ENCODE measurements at places on chromosomes 5 and 9. TPM values are rescaled to one million over a fixed set of nuclear protein-coding genes. Genes with fewer than 3 reads are reported as not detected.

DNA sequence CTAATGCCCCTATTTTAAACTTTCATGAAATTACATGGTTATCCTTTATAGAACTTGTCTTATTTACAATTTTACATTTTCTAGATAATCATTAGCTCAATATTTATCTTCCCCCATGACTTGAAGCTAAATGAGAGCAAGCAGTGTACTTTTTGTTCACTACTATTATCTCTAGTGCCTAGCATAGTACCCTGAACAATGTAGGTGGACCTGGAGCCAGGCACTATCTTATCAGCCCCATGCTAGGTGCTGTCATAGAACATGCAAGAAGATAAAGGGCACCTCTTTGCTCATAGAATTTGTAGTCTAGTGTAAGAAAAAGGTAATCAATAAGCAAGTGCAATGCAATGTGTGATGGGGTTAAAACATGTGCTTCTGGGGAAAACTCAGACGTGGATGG lies 399.9 kb downstream of the ELAVL2 start:
- no peak for DNase-seq

DNA sequence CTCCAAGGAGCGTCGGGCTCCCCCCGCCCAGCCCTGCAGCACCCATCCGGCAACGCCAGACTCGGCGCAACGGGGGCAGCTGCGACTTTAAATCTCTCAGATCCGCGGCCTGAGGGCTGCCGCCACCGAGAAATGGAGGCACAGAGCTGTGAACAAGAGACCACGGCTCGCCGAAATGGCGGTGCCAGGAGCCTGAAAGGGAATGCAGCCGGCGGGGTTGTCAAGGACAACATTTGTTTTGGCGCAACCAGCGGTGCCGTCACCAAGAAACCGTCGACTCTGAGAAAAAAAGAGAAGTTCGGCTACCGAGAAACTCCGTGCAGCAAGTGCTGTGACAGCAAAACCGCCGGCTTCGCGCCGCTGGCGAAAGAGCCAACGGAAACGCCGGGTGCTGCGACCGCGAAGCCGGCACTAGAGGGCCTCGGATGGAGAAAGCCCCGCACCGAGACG lies 2.1 kb upstream of the ANXA2R start:
- peak; percentile 80 for DNase-seq

DNA sequence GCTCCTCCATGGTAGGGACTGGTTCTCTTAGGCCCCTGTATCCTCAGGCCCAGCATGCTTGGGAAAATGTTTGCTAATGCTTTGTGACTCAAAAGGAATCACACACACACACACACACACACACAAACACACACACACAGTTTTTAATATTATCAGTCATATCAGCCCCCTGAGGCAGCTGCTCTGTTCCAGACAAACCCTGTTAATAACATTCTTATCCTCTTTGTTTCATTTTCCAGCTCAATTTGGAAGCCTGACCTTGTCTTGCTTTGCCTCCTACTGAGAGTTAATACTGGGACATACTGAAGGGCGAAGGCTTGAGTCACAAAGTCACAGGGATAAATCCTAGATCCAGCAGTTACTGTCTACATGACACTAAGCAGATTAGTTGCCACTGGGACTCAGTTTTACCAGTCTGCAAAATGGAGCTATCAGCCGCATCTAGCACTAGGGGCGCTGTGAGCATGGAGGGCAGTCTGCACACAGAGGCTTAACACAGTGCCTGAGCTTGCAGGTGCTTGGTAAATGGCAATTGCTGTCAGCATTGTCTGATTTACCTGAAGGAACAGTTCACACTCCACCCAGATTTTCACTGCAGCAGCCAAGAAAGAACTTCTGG lies 37.1 kb upstream of the KCNMB1 start:
- no peak for DNase-seq

DNA sequence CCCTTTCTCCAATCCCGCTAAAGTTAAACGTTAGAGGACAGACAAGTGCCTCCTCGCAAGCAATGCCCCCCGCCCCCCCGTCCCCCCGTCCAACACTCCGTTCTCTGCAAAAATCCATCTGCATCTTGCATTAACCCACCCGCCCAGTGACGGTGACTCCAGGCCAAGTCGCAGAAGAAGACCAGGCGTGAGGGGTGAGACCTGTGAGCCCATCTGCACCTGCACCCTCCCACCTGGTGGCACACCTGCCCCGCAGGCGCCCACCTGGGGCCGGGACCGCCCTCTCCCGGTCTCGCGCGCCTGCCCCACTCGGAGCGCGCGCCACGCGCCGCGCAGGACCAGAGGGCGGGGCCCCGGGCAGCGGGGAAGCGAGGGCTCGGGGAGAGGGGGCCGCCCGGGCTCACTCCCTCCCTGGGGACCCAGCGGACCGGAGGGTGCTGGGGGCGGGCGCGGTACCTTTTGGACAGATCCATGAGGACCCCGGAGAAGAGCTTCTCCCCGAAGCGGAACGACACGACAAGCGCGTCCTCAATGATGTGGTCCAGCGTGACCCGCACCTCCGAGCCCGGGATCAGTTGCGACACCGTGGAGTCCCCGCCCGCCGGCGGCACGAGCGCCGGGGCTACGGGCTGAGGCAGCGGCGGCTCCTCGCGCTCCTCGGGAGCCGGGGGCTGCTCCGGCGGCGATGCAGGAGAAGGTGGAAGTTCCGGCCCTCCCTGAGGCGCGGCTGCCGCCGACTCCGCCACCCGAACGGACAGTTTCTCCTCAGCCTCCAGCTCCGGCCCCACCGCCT lies 705 bp downstream of the PWWP2A start:
- peak; percentile 45 for DNase-seq

GRCh38 chr9:82242285-82242963 lies 253.9 kb downstream of the SPATA31D1 start:
- DNase-seq = no peak

DNA sequence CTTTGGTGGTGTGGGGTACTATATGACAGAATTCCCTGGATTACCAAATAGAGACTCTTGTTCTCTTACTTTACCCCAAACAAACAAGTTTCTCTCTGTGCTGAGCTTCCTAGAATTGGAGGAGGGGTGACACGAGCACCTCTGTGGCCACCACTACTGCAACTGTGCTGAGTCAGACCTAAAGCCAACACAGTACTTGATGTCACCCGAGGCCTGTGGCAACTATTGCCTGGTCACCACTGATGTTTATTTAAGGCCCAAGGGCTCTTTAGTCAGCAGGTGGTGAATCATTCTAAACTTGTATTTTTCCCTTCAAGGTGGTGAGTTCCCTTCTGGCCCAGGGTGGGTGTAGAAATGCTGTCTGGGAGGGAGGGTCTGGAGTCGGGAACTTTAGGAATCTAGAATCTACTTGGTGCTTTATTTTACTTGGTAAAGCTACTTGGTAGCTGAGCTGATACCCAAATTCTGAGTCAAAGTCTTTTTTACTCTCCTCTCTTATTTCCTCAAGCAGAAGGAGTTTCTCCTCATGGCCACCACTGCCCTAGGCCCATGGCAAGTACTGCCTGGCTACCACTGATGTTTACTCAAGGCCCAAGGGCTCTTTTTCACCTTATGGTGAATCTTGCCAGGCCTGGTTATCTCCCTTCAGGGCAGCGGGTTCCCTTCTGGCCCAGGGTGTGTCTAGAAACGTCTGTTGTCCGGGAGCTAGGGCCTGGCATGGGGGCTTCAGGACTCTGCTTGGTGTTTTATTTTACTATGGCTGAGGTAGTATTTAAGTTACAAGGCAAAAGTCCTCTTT lies 9.8 kb downstream of the LURAP1L start:
- no peak for DNase-seq

- no peak for DNase-seq
Observed at GRCh38 chr5:34599471-34600117, 56.5 kb upstream of the RAI14 start.

DNA sequence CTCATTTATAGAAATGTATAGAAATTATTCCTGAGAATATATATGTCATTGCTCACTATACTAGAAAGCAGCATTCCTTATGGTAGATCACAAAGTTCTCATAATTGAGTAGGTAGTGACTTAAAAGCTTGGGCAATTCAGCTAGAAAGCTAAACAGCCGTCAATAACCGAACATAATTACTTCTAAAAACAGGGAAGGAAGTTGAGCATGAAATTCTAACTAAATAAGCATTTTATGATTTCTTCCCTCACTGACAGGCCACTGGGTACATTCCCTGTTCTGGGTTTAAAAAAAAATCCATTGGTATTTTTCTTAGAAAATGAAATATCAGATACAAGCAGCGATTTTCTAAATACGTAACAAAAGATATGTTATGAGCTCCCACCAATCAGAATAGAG lies 91.1 kb upstream of the DAB2 start:
- DNase-seq = no peak

DNA sequence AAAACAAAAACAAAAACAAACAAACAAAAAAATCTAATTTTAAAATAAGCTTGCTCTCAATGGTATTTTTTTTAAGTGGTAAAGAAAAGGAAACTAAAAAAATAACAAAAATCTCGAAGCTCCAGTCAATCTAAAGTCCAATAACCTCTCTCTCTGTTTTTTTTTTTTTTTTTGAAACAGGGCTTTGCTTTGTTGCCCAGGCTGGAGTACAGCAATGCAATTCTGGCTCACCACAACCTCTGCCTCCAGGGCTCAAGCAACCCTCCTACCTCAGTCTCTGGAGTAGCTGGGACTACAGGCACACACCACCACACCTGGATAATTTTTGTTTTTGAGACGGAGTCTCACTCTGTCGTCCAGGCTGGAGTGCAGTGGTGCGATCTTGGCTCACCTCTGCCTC lies 25.9 kb upstream of the GLDC start:
- no peak for DNase-seq

DNA sequence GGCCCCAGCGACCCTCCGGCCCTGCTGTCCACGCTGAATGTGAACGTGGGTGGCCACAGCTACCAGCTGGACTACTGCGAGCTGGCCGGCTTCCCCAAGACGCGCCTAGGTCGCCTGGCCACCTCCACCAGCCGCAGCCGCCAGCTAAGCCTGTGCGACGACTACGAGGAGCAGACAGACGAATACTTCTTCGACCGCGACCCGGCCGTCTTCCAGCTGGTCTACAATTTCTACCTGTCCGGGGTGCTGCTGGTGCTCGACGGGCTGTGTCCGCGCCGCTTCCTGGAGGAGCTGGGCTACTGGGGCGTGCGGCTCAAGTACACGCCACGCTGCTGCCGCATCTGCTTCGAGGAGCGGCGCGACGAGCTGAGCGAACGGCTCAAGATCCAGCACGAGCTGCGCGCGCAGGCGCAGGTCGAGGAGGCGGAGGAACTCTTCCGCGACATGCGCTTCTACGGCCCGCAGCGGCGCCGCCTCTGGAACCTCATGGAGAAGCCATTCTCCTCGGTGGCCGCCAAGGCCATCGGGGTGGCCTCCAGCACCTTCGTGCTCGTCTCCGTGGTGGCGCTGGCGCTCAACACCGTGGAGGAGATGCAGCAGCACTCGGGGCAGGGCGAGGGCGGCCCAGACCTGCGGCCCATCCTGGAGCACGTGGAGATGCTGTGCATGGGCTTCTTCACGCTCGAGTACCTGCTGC lies 839 bp downstream of the KCNV2 start:
- no peak for DNase-seq

- no peak for DNase-seq
Observed at GRCh38 chr5:77637170-77637997, 1.1 kb downstream of the OTP start.

DNA sequence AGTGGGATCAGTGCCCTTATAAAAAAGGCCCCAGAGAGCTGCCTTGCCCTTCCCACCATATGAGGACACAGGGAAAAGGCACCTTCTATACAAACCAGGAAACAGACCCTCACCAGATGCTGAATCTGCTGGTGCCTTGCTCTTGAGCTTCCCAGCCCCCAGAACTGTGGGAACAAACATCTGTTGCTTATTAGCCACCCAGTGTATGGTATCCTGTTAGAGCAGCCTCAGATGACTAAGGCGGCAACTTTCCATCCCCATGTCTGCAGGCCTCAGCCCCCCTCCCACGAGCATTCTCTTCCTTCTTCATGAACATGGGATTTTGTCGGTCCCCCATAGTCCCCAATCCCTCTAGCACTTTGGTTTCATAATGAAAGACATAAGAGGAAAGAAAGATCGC lies 202.5 kb upstream of the GAS1 start:
- no peak for DNase-seq

DNA sequence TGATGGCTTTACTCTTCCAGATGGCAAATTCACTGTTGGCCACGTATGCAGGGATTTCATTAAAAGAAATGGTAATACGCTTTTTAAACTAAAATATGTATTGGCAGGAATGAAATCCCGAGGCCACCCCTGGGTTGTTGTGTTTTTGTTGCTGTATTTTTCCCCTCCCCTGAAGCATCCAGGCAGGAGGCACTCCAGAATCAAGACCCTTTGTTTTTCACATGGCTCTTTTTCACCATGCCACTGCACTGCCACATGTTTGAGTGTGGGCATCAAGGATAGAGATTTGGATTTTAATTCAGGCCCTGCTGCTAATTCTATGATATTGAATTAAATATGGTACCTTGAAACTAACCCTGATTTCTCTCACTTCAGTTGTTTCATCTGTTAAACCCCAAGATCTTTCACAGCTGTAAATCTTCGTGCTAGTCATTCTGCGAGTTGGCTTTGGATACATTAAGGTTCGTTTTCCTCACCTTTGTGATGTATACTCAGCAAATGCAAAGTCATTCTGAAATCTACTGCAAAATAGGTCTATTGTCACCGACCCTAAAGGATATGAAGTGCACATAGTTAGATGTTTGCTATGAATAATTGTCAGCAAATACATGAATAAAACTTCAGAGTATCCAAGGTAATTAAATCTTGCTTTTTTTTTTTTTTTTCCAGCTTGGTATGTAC lies 533.4 kb downstream of the PTPRD start:
- no peak for DNase-seq

DNA sequence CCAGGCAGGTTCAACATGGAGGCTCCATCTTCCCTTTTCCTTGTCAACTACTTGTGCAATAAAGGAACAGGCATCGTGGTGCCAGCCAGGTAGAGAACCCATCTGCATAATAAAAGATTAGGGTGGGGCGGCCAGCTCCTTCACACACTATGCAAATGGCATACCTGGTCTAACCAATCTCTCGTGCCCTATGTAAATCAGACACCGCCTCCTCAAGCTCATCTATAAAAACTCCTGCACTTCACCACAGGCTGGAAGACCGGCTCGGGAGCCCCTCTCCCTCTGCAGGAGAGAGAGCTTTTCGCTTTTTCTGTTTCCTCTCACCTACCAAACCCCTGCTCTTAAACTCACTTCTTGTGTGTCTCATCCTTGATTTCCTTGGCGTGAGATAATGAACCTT lies 244.3 kb upstream of the PUM3 start:
- DNase-seq = no peak

The TTC16 gene
- 5.6 TPM for total RNA-seq

The SLC34A3 gene
- not detected for total RNA-seq

The EDIL3 gene
- total RNA-seq = 66.0 TPM

The LHX3 gene
- not detected for total RNA-seq

The NNT gene
- 96.9 TPM for total RNA-seq

The TARS1 gene
- total RNA-seq = 97.5 TPM

The PAX5 gene
- total RNA-seq = 2.3 TPM

The SLC6A7 gene
- not detected for total RNA-seq

Measured in lung (tissue), 17 donors.